ENCODE measurements at places on chromosomes 16 and 17.

DNA sequence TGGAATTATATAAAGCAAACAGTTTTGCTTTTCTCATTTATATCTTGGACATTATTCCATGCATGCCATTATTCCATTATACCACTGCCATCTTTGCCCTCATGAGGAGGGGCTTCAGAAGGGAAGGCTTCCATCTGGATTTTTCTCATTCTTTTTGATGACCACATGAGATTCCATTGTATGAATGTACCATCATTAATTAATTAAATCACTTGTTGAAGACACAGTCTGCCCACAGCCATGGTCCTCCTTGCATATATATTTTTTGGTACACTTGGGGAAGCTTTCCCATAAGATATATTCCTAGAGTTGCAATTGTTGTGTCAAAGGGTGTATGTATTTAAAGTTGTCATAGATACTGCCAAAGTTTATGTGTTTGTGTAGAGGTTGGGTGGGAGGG is 7.1 kb downstream of the ARL4D start:
- DNase-seq, result no peak

DNA sequence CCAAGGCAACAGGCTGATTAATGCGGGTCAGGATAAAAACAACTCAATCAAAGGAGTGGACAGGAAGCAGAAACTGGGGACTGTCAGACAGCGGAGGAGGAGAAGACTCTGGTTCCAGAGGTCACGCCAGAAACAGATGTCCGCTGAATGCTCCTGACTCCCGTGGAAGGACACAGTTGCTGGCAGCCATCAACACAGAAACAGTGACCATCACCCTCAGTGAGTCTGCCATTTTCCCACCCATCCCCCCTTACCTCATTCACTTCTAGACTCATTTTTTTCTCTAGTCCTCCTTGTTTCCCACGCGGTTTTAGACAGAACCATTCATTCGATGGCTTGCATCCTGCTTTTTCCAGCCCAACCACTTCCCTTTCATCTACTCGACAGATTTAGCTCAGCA is 40.9 kb downstream of the DHRS7C start:
- no peak for DNase-seq

DNA sequence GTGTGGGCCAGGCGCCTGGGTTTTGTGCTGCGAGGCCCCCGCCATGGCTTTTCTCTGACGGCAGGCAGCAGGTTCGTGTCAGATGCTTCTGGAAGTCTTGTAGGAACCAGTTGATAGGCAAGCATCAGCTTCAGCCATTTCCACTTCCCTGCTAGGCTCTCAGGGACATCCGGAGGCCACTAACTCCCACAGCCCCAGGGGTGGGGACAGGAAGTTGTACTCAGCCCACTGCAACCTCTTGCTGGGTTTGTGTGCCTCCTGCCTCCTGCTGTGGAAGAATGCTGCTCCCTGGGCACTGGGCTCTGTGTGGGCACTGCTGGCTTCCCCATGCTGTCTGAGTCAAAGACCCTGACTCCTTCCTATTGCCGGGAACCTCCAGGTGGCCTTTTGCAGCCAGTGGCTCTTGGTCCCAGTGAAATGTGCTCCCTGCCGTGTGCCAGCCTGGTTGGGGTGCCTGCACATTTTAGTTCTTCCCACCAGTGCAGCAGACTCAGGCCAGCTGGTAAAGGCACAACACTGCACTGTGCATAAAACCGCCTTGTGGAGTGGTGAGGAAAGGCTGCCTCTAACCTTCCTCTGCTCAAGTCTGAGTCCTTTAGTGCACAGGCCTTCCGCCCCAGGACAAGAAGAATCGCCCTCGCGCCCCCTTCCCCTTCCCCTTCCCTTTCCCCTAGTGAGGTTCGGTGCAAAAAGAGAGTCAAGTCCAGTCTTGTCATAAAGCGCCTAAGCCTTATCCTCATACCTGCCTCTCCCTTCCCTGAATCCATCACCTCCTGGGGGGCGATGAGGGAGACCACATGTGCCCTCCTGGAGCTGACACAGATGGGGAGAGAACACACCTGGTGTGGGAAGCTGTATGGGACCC is 16.6 kb downstream of the LDHD start:
- DNase-seq, result peak; percentile 86

DNA sequence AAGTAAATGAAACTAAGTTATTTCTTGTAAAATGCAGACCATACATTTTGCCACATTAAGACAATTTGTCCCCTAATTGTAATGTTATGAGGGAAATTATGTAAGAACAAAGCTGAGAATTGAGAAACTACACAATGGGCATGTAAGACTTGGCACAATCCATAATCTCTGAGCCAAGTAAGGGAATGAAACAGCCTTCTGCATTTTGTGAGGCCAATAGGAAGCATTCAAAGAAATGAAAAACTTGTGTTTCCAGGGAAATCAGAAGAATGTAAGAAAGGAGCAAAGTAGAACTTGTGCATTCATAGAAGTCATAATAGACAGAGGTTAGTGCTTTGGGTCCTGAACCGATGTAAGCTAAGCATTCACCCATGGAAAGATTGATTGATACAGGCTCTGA is 1.8 kb downstream of the KRTAP9-4 start:
- DNase-seq, result no peak

DNA sequence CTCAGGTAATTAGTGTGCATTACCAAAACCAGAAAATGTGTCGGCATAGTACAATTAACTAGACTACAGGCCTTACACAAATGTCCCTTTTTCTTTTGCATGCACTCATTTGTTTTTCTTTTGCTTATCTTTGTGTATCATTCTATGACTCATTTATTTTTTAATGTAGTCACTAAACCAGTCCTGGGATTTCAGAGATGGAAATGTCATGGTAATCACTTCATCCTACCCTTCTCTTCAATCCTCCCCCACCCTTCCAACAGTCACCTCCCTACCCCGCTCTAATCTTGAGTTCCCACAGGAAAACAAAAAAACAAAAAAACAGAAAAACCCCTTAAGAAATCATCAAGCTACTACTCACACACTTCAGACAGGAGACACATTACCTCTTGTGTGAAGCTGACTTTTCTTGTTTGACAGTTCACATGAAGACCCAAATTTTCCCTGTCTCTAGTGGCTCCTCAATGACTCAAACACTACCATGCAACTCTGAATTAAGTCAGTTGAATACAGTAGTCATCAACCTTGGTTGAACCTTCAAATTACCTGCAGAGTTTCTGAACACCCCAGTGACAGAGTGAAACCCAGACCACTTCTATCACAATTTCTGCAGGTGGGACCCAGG is 242.4 kb upstream of the SALL1 start:
- no peak for DNase-seq
